ENCODE measurements at places on chromosomes 2 and 18.

- DNase-seq, result no peak
Observed at GRCh38 chr2:124664363-124664762, 639.3 kb downstream of the CNTNAP5 start.

- DNase-seq, result no peak
Observed at GRCh38 chr2:149329068-149329467, 1.3 kb upstream of the LYPD6 start.

- no peak for DNase-seq
Observed at GRCh38 chr2:80476535-80477117, 172.1 kb upstream of the LRRTM1 start.

DNA sequence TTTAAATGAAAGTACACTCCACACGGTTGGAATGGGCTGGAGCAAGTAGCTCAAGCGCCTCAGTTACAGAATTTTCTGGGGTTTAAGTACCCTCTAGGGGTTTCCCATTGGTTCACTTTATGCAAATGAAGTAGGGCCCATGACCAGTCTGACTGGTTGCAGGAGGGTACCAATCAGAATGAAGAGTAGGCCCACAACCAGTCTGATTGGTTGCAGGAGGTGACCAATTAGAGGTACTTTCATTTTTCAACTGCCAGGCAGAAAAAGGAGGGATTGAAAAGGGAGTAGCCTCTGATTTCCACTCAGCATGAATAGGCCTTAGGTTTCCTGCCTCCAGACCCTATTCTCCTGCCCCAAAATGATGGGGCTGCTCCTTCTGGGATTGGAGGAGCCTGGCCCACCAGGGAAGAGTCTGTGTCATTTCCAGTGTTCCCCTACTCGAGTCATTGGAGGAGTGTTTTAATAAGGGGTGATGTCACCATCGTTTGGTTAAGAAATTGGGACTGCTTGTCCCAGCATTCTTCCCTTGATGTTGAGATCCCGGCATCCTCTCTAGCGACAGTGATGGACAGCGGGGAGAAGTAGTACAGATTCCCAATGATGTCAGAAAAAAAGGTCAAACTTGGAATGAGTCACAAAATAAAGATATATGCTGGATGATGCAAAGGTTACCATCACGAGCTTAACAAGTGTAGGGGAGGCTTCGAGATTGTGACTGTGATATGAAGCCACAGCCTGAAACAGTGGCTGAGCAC is 210.4 kb downstream of the SH3BP4 start:
- DNase-seq, result no peak

DNA sequence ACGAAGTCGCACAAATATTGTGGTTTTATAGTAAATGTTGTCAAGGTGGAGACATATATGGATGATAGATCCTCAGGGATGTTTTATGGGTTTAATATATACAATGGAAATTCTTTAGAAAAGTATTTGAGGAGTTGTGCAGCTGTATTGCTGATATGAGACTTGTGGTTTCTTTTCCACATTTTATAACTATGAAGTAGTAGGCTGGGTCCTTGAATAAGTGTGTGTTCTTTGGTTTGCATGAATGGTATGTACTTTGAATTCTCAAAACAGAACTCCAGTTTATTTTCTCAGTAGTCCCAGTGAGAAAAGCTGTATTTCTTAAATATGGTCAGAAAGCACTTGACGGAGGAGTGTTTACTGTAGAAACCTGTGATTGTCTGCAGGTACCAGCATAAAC is 42.4 kb downstream of the PLCL1 start:
- no peak for DNase-seq

DNA sequence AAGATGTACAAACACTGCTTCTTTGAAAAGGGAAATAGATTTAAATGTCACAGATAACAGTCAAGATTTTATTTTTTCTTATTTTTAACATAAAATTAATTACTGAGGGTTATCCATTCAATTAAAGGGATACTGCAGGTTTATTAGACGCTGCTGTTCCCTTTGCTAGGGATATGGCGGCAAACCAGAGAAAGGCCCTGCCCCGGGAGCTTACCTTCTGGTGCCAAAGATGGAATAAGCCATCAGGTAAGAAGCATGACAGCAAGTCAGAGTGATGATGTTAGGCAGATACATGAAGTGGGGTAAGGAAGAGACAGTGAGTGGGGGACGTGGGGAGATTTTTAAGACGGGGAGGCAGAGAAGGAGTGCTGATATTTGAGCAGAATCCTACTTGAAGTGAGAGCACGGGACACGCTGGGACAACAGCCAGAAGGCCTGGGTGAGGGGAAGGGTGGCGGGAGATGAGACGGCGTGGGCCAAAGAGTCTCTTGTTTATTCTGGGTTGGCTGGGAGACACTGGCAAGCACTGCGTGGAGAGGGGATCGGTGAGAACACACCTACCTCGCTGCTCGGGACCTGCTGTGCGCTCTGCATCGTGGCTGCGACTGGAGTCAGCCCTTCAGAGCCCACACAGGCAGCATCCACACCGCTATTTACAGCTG is 250.5 kb upstream of the TMEM200C start:
- no peak for DNase-seq

DNA sequence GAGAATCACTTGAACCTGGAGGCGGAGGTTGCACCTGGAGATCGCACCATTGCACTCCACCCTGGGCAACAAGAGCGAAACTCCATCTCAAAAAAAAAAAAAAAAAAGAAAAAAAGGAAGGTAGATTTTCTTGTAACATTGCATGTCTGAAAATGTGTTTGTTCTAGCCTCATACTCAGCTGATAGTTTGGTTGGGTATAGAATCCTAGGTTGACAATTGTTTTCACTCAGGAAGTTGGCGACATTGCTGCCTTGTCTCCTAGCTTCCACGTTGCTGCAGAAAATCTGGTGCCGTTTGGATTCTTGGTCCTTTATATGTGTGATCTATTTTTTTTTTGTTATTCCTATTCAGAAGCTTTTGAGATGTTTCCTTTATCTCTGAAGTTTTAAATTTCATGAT is 4.7 kb downstream of the ING5 start:
- DNase-seq, result no peak

- DNase-seq, result no peak
Observed at GRCh38 chr2:189505492-189505891, 64.2 kb downstream of the WDR75 start.

- DNase-seq, result no peak
Observed at GRCh38 chr18:50573679-50574078, 13.8 kb downstream of the MAPK4 start.

- DNase-seq, result no peak
Observed at GRCh38 chr2:143217512-143218115, 88.4 kb downstream of the ARHGAP15 start.

- no peak for DNase-seq
Observed at GRCh38 chr18:62778976-62779869, 63.9 kb downstream of the PHLPP1 start.

- no peak for DNase-seq
Observed at GRCh38 chr2:156800781-156801361, 364.7 kb downstream of the GPD2 start.

DNA sequence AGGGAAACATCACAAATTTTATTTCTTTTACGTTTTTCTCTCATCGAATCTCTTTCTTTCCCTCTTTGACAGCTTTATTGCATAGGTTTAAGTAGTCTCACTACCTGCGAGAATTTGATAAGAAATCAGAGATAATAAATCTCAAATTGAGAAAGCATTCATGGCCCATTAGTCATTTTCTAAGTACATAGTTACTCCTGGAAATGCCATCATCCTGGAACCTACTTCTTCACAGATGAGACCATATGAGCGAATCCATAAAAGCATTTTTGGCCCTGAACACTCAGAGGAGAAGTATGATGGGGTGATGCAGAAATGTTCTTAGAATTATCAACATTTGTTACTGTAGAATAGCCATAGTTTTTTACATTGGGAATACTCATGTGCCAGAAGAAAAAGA is 138.0 kb upstream of the ARHGAP28 start:
- no peak for DNase-seq

GRCh38 chr2:176542476-176542875 is 273.2 kb downstream of the MTX2 start:
- DNase-seq, result no peak

DNA sequence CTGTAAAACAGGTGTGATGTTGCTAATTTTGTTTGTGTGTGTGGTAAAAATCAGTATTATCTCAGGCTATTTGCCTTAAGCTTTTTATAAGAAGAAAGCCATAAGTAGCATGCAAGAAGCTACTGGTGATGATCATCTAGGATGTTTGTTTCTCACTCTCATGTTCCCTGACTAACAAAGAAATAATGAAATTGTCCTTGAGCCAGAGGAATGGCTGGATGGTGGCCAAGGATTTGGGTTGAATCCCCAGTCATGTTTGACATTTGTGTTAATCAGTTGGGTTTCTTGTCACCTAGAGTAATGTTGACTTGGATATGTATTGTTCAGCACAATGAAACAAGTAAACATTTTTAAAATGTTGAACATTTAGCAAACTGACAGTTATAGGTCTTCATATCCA is 496.8 kb upstream of the ZEB2 start:
- DNase-seq, result no peak

- no peak for DNase-seq
Observed at GRCh38 chr18:23057096-23057495, 78.2 kb upstream of the CABLES1 start.

- no peak for DNase-seq
Observed at GRCh38 chr2:46298522-46299353, 1.5 kb downstream of the EPAS1 start.

GRCh38 chr18:7488571-7488970 is 78.5 kb upstream of the PTPRM start:
- no peak for DNase-seq

DNA sequence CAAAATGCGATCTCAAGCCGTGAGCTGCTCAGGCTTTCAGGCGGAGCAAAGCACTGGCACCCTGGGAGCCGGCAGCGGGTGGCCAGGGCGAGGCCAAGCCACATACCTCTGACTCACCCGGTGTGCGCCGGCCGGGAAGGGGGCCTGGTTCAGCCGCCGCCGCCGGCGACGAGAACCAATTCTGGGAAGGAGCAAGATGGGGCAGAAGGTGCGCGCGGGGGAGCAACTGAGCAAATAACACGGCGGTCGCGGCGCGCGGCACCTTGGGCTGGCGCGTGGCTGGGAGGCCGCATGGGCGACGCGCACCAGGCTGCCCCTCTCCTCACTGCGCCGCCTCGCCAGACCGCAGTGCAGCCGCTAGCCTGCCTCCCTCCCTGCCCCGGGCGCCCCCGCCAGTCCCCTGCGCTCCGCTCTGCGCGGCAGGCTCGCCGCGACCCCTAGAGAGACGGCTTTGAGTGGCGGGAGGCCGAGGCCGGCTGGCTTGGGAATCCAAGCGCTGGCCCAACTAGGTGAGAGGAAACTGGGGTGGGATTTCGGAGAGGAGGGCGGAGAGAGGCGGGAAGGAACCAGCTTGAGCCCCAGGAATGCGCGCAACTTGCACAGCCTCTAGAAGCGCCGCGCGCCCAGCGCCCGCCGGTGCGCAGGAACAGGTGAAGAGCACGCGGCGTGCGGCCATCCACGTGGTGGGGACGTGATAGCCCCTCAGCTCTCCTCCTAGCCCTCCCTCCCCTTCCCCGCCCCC is 3.2 kb downstream of the NRP2 start:
- no peak for DNase-seq

- DNase-seq, result no peak
Observed at GRCh38 chr2:75458201-75458600, 102.5 kb downstream of the EVA1A start.

DNA sequence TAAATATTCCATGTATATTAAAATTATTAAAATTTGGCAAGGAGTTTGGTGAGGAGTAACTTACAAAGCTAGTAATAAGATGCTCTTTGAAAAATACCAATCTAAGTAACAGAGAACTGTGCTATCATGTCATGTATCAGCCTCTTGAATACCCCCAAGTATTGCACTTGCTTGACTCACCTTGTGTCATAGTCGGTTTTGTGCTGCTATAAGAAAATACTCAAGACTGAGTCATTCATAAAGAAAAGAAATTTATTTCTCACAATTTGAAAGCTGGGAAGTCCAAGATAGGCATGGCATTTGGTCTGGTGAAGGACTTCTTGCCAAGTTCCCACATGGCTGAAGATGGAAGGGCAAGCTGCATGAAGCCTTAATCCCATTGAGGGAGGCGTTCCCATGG is 179.2 kb downstream of the MEMO1 start:
- DNase-seq, result no peak

DNA sequence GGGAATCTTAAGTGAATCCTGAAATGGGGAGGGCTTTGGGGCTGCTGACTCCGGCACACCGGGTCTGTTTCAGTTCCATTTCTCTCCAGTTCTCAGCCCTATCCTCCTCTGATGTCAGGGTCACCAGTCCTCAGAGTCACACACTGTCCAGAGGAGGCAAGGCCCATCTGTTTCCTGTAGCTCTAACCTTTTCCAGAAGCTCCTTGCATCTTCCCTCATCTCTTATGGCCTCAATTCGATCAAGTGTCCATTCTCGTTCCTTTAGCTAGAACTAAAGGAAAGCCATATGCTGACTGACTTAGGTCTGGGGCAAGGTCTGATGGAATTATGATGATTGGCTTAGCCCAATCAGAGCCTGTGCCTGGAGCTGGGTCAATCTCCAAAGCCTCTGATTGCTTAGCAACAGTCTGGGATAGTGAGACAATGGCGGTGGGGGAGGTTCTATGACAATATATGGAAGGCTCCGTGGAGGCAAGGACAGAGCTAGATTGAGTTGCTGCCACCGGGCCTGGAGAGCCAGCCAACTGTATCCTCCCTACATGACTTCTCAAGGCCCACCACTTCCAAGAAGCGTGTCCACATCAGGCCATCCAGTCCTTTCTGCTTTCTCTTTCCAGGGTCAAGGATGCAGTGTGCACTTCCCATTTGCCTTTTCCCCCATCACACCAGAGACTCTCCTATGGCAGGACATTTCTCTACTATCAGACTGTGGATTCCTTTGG is 5.2 kb downstream of the ANKRD53 start:
- DNase-seq, result no peak

- no peak for DNase-seq
Observed at GRCh38 chr2:70367722-70368323, 66.0 kb upstream of the FAM136A start.

DNA sequence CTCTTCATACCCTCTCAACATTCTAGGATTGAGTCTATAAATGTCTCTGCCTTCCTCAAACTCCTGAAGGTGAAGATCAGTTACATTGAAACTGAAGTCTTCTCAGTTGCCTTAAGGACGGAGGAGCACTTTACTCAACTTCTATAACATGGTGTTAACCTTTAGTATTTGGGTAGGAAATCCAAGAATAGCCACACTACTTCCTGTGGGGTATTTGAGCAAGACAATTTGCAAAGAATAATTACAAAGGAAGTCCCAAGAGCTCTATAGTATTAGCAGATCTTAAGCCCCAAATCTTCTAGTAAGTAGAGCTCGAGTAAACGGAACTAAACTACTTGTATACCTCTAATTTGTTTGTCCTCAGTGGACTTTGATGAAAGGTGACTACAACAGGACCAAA is 80.9 kb downstream of the SP100 start:
- no peak for DNase-seq

GRCh38 chr18:61926532-61926931 is 33.7 kb upstream of the RNF152 start:
- DNase-seq, result no peak
